ENCODE measurements at places on chromosomes 16 and 17. TPM values are rescaled to one million over a fixed set of nuclear protein-coding genes. Genes with fewer than 3 reads are reported as not detected.

Gene OR2C1
- polyA plus RNA-seq: not detected

Gene SPN
- 1.5 TPM for polyA plus RNA-seq

Gene ZNF385C
- 0.24 TPM for polyA plus RNA-seq

Gene FZD2
- polyA plus RNA-seq: 0.54 TPM

Gene CCDC200
- not detected for polyA plus RNA-seq

Gene C16orf89
- polyA plus RNA-seq: 0.26 TPM

Gene G6PC1
- polyA plus RNA-seq: not detected

Gene MLKL
- polyA plus RNA-seq: 12.3 TPM

Gene KRT12
- not detected for polyA plus RNA-seq

Gene ABAT
- 9.5 TPM for polyA plus RNA-seq

Gene KRT28
- not detected for polyA plus RNA-seq

Gene NXN
- polyA plus RNA-seq: 24.0 TPM

Gene KRT39
- not detected for polyA plus RNA-seq

Gene TTC19
- 10.3 TPM for polyA plus RNA-seq

Gene ABCC11
- polyA plus RNA-seq: 0.08 TPM

Gene WFDC1
- 4.5 TPM for polyA plus RNA-seq

Gene NMRAL1
- 39.8 TPM for polyA plus RNA-seq

Gene NETO2
- 5.0 TPM for polyA plus RNA-seq

Gene PNPO
- polyA plus RNA-seq: 9.5 TPM

Gene TPSB2
- polyA plus RNA-seq: 37.8 TPM

Gene LDHD
- 11.8 TPM for polyA plus RNA-seq

Gene SLC39A11
- polyA plus RNA-seq: 10.6 TPM

Gene CA7
- 0.06 TPM for polyA plus RNA-seq

Gene ZPBP2
- not detected for polyA plus RNA-seq

Gene HOXB8
- not detected for polyA plus RNA-seq
